Stimulated activated naive CD8-positive, alpha-beta T cell treated with anti-CD3 and anti-CD28 coated beads, Interleukin-15, Interleukin-2, amounts not matched to agents 100 U/mL and 50 U/mL, for 24 hours (primary cell): ENCODE measurements at places on chromosomes 2 and 18.

DNA sequence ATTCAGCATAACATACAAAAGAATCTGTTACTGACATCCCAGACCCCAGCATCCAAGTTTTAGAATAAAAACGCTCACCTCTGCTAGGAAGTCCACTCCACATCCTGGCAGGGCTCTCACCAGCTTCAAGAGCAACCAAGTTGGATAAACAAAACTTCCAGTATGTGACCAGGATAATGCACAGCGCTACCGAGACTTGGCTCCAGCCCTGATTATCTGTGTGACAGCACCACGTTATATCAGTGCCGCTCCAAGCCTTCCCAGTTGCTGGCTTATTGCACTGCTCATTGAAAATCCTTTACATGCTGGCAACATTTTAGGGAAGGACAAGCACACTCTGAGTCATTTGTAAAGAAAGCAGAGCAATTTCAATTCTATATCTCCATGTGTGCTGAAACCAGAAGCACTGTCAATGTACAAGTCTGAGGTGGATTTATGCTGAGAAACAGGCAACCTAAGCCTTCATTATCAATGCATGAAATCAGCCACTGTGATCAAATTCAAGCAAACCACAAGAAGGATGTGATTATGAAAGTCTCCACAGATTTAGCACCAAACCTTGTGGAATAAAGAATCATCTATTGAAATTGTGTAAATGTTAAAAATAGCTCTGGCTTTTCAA is 115.7 kb downstream of the ZNF385B start:
- no peak for DNase-seq

- no peak for DNase-seq
These were observed 273.3 kb upstream of the TCF4 start for GRCh38 chr18:55861266-55861665.

DNA sequence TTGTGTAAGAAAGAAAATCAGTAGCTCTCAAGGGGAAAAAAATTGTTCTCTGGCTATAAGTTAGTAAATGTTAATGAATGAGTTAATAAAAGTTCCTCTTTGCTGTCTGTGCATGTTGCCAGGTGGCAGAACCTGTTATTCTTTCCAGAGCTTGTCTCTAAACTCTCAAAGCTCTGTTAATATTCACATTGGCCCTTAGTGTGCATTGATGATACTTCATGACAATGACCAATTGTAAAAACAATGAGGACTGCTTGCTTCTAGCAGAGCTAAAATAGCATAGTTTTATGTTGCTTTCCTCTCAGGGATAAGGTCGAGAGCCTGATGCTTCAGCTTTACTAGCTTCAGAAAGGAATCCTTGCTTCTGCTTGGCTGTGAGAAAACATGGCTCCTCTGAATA is 91.5 kb downstream of the RAD51AP2 start:
- DNase-seq, result no peak

GRCh38 chr18:61854578-61855448 is 38.0 kb downstream of the RNF152 start:
- no peak for DNase-seq

- no peak for DNase-seq
These were observed 172.5 kb upstream of the KLF7 start for GRCh38 chr2:207338220-207338607.

GRCh38 chr2:147511491-147511948 is 333.3 kb upstream of the ACVR2A start:
- no peak for DNase-seq

- DNase-seq, result no peak
These were observed 178.1 kb downstream of the RAB3GAP1 start for GRCh38 chr2:135230150-135230549.

- DNase-seq, result no peak
These were observed 87.3 kb downstream of the INHBB start for GRCh38 chr2:120432976-120433815.

DNA sequence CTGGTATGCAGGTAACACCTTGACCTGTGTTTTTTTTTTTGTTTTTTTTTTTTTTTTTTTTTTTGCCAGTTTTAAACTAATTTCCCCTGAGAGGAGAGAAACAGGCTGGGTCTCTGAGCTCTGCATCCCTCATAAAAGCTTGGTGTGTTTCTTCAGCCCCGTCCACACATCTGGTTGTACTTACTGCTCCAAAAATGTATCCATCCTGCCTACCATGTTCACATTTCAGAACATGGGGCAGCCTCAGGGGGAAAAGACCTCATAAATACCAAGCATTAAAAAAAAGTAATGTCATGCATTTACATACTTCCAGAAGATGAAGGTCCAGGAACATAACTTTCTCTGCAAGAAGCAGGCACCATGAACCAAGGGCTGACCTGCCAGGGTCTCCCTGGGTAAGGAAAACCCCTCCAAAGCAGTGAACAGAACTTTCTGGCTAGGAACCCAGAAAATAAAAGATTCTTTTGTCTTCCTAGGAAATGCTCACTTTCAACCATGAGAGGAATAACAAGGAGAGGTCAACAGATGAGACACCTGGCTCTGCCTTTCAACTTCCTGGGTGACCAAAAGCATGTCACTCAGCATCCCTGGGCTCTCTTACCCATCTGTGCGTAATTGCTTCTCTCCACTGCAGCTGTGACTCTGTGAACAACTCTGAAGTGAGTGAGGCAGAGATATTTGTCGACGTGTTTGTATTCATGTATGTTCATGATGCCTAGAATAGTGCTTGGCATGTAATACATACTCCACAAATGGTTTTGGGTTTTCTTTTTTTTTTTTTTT is 118.6 kb downstream of the MCFD2 start:
- no peak for DNase-seq

DNA sequence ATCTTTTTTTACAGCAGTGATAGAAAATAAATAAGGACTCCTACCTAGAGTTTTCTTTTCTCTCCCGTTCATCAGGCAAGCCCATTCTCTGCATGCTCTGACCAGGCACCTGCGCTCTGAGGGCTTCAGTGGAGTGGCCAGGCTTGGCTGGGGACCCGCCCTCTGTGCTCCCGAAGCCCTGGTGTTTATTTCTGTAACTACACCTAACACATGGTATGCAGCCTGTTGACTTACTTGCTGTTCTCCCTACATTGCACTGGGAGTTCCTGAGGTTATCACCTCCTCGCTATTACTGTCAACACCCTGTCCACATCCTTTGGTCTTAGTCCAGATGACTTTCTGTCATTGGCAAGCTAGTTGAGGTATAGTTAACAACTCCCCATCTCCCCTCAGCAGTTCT is 317.7 kb downstream of the LPIN1 start:
- no peak for DNase-seq

GRCh38 chr2:28226558-28226957 is 166.1 kb upstream of the FOSL2 start:
- no peak for DNase-seq

DNA sequence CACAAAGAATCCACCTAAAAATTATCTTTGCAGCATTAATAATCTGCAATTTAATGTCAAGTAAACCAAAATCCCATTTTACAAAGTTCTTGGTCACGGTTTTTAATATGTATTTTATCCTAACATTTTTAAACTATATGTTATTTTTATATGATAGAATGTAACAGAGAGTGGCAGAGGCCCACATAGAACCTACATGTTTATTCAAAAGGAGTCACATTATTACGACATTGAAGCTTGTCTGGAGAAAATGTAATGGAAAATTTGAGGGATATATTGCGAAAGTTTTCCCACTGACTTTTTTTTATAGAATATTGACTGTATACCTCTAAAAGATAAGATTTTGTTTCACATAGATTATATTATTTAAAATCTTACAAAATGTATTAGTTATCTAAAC is 89.7 kb upstream of the COL3A1 start:
- no peak for DNase-seq

DNA sequence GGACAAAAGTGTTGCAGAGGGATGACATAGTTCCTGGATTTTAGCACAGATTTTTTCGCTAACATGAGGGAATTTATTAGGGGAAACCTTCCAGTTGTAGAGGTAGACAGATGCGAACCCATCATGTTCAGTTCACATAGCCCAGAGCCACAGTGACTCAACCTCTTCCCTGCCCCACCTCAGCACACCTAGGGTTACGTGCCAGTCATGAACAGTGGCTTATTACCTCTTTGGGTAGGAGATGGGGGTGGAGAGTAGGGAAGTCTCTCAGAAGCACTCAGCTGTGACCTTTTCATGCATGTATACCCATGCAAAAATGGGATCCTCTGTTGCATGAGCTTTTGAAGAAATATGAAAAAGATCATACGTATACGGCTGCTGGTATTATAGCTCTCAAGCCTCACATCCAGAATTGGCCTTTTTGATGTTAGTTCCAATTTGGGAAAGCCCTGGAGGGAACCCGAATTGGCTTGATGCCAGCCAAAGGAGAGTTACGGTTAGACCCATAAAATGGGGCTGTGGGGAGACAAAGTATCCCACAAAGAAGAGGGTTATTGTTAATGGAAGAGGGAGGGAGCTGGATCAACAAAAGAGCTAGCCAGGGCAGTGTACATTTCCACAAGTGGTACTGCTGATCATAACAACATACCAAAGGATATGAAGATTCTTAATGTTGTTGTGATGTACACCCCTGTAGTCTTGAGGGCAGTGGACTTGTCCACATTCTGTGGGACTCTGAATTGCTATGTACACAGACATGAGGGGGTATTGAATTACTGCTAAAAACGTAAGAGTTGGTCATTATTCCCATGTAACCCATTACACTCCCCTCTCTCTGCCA is 4.9 kb downstream of the TANC1 start:
- no peak for DNase-seq

DNA sequence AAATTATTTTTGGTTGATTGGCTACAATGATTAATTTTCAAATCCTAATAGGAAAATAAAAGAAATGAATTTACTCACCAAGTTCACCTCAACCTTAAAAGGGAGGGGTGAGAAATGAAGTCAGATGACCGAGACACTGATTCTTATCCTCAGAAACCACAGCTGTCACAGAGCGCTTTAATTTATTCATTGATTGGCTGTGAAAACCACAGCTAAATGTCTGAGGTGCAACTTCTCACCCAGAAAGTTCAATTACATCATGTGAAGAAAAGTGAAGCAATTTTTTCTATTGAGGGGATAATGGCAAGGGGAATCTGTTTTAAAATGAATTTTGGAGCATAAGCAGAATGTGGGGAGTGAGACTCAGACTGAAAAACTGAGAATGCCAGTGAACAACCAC is 128.4 kb downstream of the RNF152 start:
- no peak for DNase-seq

GRCh38 chr2:59575191-59575590 is 978.3 kb downstream of the BCL11A start:
- no peak for DNase-seq

DNA sequence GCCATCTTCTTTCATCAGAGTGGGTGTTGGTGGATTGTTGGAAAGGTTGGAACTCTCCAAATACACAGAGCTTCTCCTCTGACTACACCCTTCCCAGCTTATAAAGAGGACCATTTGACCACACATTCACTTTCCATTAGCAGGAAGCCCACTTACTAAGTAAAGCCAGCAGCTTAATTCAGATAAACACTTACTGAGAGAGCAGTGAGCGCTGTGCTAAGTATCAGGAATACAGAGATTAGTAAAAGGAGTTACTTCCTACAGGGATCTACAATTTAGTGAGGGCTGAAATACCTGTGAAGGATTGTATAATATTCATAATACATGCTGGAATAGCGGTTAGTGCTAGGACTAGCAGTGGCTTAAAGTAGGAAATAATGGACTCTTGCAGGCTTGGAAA is 343.0 kb downstream of the NYAP2 start:
- no peak for DNase-seq

DNA sequence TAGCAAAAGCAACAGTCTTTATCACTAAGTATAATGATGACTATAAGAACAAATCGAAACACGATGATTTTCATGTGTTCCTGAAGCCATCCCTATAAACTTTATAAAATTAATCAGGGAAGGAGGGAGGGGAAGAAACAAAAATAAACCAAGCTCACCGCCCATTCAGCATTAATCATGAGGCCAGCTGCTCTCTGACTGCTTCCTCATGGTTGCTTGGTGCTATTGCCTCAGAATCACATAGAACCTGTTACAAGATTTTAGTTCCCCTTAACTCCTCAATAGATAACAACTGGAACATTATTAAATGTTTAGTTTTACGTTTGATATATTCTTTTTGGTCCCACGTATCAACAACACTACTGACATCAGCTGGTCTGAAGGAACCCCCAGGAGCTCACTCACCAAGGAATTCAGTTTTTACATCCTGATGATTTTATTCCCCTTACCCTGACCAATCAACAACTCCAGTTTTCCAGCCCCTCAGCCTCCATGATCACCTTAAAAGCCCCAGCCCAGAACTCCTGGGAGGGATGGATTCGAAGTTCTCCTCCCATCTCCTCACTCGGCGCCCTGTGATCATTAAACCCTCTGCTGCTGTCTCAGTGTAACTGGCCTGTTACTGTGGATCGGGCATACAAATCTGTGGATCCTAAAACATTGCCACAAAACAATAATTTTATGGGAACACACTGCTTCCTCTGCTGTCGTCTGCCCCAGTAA is 10.6 kb upstream of the HNRNPLL start:
- no peak for DNase-seq

DNA sequence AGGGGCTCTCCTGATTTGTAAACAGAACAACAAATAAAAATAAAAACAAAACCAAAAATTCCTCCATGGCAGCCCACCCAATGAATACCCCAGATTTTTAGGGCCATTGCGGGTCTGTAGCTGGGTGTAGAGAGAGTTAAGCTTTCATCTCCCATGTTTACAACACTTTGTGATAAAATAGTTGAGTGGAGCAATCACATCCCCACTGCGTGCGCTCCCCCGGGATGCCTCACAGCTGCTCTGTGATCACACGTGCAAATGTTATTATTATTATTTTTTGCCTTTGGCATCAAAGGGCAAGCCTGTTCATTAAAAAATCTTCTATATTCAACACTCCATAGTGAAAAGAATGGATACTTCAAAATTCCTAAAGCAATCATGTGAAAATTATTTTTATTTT is 118.0 kb downstream of the MBP start:
- no peak for DNase-seq

DNA sequence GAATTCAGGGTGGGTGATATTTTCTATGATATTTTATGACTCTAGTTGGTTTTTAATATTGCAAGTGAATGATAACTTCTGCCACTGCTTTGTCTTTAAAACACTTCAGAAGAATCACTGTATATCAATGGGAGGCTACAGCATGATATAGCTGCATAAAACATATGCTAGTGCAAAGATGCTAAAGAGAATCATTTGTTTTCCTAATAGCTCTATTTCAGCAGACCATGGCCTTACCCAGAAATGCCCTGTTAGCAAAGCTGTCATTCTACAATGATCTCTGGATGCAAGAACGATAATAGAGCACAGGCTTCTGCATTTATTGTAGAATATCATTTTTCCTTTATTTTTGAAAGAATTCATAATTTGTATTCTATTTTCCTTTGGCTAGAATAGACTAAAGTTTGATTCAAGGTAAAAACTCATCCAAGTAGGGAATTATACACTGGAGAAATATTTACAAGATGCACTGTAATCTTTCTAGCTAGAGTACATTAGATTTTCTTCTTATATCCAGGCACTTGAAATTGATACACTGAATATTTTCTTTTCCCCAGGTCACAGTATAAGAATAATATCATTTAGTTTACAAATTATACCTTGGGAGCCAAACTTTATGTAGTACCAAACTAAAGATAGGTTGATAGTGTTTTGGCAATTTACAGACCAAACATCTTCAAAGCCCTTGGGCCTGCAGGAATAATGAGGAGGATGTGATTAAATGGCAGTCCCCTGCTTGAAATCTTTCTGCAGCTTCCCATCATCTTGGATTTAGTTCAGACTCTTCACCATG is 252.6 kb upstream of the LINC00305 start:
- DNase-seq, result no peak

- no peak for DNase-seq
These were observed 22.8 kb upstream of the E2F6 start for GRCh38 chr2:11488809-11489208.

GRCh38 chr2:189409647-189410046 is 31.6 kb upstream of the WDR75 start:
- no peak for DNase-seq

- no peak for DNase-seq
These were observed 54.4 kb downstream of the GLS start for GRCh38 chr2:190935054-190935453.
